ENCODE measurements at places on chromosomes 12 and 14.

DNA sequence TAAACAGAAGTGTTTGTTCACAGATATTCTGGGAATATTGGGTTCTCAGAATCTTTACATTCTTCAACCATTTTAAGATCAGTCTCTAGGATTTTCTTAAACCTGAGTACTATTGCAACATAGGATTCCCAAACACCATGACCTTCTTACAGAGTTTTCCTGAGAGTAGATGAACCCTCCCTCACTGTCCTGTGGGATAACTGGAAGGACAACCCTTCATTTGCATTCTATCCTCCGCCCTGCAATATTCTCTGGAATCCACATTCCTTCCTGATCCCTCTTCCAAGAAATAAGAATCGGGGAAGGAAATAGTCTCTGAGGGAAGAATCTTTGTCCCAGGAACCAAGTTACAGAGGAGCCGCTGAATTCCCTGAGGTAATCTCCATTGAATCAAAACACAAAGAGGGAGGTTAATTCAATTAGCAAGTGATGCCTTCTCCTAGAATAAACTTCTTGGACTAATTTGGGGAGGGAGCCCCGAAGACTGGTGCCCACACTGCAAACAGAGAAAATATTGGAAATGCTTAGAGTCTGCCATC, 99.8 kb upstream of the MBIP start:
- DNase-seq = no peak

DNA sequence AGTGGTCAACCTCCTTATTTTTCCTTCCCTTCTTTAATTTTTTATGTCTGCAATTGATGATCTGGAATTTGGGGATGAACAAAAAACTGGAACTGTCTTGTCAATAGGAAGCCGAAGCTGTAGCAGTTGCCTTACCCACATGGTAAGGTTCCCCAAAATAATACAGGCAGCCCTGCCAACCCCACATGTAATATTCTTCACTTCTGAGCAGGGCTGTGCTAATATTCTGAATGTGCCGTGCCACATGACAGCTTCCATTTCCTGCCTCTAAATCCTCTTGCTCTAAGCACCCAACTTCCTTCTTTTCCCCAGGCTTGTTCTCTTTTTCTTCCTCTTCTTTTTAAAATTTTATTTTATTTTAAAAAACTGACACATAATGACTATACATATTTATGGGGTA, 39.6 kb downstream of the GPATCH2L start:
- DNase-seq = no peak

DNA sequence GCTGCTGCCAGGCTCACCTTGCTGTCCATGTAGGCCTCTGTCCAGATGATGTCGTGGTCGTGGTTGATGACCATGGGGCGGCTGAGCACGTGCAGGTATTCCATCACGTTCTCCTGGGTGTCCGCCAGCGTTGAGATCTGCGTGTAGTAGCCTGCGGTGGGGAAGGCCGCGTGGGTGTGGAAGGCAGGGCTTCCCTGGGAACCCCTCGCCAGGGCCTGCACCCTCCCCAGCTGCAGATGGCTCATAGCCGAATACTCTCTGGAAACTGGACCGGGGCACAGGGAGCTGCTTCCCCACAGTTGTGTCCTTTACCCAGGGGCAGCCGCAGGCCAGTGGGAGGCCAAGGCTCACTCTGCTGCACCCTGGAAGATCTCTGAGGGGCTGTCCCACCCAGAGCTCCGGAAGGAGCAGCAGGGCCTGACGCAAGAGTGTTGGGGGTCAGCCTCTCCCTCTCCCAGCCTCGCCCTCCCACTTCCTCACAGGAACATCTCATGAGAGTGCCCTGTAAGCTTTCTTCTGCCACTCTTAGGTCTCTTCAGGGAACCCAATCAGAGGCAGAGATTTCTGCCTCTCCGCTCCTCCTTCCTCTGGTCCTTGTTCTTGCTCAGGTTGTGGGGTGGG, 35.5 kb downstream of the CACNA2D4 start:
- no peak for DNase-seq

DNA sequence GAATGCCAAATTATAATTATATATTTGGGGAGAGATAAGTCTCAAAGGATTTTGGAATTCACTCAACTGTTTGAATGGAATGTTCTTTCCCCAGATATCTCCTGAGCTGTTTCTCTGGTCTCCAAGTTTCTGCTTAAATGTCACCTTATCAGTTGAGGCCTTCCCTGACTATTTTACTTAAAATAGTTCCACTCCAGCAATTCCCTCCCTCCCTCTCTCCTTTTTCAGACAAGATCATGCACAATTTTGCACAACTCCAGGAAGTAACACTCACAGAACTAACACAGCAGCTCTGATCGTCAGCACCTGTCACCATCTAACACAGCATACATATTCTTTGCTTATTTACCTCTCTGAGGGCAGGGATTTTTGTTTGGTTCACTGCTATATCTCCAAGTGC, 12.5 kb downstream of the BTG1 start:
- DNase-seq = no peak

GRCh38 chr12:15629108-15629507, 160.1 kb downstream of the EPS8 start:
- DNase-seq = no peak

GRCh38 chr12:12513416-12514006, 49.2 kb downstream of the DUSP16 start:
- DNase-seq = no peak

- no peak for DNase-seq
These were observed 217.4 kb downstream of the SLC41A2 start for GRCh38 chr12:104740668-104741067.

DNA sequence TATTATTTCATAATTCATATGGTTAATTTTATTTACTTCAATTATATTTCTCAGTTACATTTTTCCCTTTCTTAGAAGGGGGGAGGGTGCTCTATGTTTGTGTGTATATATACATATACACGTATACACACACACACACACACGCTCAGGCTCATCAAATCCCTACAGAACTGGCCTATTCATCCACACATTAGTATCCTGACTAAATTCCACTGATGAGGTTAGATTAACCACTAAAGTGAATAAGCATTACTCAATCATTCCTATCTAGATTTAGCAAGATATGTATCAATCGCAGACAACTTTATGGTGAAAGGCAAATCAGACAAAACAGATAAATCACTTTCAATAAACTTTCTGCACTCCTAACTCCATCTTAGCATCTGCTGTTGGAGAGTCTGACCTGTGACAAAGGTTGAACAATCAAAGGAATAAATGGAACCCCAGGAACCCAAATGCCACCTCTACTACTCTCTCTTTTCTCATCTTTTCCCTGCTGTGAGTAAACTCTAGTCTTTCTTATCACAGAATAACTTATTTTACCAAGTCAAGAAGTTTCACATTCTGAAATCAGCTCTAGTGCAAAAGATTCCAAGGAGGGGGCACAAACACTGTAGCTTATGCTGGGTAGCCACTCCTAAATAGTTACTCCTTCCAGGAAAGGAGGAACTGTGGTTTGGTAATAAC, 67.6 kb downstream of the RALGAPA1 start:
- DNase-seq = no peak

GRCh38 chr14:34461334-34462131, 507 bp downstream of the SPTSSA start:
- no peak for DNase-seq

GRCh38 chr12:109121346-109121880, 5.0 kb downstream of the ACACB start:
- no peak for DNase-seq

- no peak for DNase-seq
These were observed 121.7 kb upstream of the FUT8 start for GRCh38 chr14:65290830-65291229.

DNA sequence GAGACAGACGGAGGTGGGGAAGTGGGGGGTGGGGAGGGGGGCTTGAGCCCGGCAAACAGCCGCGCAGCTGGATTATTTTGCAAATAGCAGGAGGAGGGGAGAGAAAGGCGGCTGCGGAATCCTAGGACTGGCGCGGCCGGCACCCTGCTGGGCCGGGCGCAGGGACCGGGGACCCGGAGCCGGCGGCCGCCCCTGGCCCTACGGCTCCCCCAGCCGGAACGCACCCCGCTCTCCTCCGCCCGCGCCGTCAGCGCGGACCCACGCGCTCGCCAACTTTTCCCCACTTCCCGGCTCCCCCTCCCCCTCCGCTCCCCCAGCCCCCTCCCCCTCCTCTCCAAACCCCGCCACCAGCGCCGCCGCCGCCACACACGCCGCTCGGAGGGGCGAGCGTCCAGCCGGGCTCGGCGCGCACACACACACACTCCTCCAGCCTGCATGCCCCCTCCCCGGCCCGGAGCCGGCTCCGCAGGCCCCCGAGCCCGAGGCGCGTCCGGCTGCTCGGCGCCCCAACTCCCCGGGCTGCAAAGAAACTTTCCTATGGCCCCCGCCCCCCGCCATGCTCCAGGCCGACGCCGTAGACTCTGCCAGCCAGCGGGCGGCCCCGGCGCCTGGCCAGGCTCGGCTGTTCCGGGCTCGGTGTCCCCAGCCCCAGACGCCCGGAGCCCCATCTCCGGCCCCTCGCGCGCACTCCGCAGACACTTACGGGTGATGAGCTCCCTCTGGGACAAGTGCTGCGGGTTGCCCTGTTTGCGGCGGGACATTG, 1.4 kb downstream of the BCL11B start:
- no peak for DNase-seq

GRCh38 chr12:121470751-121471150, 70.8 kb downstream of the RNF34 start:
- no peak for DNase-seq

DNA sequence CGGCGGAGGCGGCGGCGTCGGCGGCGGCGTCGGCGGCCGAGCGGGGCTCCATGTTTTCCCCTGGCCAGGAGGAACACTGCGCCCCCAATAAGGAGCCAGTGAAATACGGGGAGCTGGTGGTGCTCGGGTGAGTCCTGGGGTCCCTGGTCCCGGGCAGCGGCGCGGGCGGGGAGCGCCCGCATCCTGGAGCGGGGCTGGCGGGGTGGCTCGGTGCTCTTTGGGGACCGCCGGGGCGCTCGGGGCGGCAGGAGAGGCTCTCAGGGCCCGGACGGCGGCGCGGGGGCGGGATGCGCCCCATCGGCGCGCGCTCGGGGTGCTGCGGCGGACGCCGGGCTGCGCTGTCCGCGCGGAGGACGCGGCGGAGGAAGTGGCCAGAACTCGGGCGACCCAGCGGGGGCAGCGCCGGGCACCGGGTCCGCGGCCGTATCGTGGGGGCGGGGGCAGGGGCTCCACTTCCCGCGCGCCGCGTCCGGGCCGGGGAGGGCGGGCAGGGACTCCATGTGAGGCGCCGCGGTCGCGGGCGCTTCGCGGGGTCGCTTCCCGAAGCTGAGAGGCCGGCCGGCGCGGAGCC, 485 bp downstream of the PELI2 start:
- DNase-seq = no peak

DNA sequence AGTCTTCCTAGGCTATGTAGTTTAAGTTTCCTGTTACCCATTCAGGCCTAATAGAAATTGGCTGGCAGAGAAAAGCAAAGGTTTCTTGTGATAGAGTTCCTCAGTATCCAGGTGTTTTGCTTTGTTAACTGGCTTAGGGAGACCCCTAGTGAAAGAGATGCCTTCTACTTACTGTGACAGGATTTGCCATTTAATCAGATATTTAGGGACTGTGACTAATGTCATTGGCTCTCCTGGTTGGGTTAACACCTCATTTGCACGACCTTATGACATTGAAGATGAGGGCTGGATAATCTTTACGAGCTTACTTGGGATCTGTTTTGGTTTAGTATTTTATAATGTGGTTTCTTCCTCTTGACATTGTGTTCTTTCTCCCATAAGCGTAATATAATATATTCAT, 5.8 kb downstream of the MON2 start:
- DNase-seq = no peak

DNA sequence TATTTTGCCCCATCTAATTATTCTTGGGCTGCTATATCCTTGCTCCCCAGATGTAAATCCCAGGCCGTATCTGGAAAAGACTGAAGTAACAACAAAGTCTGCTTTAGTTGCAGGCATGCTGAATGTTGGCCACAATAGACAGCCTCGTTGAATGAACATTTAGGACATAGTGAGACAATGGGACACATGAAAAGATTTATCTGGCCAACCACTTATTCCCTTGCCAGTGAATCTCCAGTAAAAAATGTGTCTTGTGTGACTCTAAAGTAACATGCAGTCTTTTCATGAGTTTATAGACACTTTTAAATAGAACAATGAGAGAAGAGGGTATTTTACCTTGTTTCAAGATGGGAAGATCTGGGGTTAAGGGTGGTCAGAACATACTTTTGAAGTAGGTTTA, 60.2 kb upstream of the STXBP6 start:
- no peak for DNase-seq

DNA sequence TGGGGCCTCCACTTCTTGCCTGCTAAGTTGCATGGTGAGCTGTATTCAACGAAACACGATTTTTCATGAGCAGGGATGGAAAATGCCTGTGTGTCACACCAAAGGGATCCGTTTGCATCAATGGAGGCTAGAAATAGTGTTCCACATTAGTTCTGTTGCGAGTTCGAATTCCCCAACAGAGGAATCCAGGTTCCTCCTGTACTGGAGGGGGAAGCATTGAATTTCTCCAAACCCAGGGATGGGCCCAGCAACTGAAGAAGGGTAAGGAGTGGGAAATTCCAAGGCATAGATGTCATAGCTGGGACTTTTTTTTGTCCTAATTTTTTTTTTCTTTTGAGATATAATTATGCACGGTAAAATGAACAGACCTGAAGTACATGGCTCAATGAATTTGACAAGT, 336.2 kb downstream of the DPF3 start:
- DNase-seq = no peak

DNA sequence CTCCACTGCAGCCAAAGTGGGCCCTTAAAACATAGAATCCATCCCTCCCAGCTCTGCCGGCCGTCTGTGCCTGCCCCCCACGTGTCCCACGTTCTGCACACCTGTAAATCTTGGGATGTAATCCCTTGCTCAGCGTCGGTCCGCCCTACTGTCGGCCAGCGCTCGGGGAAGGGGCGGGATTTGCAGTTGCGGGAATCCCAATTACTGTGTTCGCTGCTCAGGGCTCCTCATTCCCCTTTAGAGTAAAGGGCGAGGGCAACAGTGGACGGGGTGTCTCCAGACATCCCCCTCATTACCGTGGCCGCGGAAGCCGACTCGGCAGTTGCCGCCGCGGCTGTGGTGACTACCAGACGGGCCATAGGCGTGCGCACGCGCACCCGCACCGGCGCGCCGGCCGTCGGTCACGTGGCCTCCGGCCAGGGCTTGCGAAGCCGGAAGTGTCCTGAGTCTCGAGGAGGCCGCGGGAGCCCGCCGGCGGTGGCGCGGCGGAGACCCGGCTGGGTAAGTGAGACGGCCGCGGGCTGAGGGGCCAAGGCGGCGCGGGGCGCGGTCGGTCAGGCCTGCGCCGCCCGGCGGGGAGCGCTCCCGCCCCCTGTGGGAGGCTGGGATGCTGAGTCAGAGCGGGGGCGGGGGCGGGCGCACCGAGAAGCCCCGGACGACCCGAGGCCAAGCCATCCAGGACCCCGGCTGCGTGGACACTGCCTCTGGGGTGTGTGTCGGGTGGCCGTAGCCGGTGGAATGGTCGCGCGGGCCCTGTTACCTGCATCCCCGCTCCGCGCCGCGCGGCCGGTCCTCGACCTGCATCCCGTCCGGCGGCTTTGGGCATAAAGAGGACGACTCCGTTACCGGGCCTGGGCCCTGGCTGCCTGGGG, at the start of gene TBK1:
Gene TBK1, plus strand, starts transcription at position 434 of the 872 bp plus-strand sequence. CDS start 3,751 bp downstream, outside the sequence.
- peak; percentile 38 for DNase-seq

DNA sequence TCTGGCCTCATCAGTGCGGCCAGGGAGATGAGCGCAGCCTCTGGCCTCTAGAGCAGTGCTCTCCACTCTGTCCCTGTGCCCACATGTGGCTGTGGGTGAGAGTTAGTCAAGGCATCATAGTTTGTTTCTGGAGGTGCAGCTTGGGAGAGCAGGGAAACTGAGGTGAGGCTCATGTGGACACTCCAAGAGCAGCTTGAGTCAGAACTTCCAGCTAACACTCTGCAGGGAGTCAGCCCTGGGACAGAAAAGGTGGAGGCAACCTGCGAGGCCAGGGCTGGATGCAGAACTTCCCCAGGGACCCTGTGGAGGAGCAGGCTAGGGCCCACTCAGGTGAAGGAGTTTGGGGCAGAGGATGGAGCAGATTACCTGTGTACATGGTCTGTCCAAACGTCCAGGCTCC, 10.8 kb downstream of the ISCA2 start:
- DNase-seq = no peak
